ENCODE measurements at places on chromosomes 16 and 17.

GRCh38 chr17:67414559-67414958 is 37.5 kb downstream of the PITPNC1 start:
- DNase-seq, result no peak

DNA sequence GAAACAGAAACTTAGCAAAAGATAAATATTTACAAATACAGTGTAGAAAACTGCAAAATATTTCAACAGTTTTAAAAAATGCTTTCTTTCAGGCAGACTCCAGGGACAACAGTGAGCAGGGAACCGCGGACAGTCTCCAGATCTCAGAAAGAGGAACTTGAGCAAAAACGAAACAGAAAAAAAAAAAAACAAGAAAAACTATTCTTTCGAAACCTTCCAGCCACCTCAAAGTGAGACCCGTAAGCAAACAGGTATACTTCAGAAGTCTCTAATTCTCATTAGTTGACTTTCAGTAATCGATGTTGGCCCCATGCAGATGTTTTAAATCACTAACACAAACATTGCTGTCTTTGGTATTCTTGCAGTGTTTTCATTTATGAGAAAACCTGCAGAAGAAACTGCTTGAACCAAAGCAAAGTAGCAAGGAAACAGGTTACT is 15.7 kb upstream of the CCL1 start:
- DNase-seq, result peak; percentile 85

- no peak for DNase-seq
Measured at GRCh38 chr16:75552951-75553350, 3.1 kb downstream of the TMEM231 start.

DNA sequence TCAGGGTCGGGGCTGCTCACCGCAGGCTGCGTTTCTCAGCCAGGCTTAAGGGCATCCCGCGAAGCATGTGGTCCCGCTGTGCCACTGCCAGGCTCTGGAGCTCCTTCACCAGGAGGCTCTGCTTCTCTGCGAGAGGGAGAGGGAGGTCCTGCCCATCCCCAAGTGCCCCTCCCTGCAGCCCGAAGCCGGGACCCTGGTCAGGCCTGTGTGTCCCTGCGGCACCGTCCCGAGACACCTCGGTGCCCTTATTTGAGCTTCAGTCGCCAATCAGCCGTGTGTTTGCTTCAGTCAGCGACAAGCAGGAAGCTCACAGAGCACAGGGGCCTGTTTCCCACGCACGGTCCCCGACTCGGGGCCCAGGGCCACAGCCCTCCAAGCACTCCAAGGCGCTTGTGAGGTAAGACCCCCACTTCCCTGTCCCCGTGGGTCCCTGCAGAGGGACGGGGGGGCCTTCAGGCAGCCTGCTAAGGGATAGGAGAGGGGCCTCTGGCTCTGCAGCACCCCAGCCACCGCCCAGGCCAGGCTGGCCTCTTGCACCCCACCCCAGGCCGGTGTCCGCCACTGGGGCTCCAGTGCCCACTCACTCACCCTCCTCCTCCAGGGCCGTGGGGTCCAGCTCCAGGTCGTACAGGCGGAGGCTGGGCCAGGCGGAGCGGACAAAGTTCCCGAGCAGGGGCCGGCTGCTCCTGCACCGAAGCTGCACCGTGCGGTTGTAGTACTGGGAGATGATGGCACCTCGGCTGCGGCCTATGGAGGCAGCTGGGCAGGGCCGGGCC is 3.2 kb downstream of the TMC6 start:
- no peak for DNase-seq

GRCh38 chr17:6165806-6166205 is 95.6 kb downstream of the WSCD1 start:
- no peak for DNase-seq
